NCI-H1105 (cell line): ENCODE measurements at places on chromosomes 6 and 20.

- DNase-seq, result no peak
Measured at GRCh38 chr6:72739368-72739779, 117.5 kb downstream of the KCNQ5 start.

DNA sequence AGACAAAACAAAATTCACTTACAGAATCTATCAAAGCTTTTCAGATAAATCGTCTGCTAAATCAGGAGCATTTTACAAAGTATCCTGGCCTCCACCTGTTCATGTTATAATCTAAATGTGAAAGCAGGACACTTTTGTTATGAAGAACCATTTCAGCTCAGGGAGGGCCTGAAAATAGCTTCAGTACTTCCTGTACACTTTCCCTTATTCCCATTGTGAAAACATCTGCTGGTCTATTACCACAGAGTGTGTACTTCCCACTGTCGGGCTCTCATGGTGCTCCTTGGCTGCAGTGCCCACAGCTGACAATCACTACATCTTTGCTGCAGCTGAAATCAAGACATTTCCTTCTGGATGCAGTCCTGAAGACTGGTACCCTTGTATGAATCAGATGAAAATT is 128.1 kb downstream of the OPRM1 start:
- DNase-seq, result no peak

DNA sequence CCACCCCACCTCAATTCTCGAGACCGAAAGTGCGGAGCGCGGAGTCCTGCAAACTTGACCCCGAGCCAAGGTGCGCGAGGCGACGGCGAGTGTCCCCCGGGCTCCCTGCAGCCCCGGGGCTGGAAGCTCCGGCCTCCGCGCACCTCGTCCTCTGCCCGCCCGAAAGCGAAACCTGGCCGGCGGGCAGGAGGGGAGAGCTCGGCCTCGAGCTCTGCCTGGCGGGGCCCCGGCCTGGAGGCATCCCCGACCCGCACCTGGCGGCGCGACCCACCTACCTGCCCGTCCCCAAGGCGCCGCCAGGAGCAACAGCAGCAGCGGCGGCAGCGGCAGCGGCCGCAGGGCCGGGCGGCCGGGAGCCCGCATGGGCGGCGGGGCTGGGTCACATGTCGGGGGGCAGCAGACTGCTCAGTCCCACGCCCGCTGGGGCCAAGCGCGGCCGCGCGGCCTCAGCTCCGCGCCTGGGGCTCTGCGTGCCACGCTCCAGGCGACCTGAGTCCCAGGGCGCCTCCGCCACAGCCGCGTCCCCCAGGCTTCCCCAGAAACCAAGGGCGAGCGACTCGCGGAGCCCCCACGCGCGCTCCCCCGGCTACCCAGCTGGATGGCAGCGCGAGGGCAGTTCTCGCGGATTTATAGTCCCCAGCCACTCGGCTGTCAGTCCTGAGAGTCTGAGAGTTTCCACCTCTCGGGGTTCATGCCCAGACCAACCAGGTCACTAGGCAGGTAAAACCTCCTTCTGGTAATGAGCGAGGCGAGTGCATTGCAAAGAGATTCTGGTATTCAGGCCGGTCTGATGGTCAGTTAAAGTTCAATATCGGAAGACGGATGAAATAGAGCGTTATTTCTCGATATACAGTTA is at the start of gene IL20RA:
Gene IL20RA, minus strand, starts transcription at position 600 of the 856 bp plus-strand sequence. Its CDS starts 237 bp downstream, at position 363.
- DNase-seq, result no peak

DNA sequence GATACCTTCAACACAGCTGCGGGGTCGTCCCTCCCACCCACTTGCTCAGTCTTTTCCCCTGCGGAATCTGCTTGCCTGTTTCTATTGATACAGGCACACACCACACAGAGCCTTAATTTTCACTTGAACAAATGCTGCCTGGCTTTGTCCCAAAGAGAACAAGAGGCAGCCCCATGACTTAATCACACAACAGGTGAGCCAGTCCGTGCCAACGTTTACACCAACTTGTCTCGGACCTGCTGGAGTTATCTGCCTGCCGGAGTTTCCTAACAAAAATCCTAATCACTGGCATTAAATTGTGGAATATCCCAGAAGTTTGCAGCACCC is 186.8 kb upstream of the RREB1 start:
- no peak for DNase-seq

DNA sequence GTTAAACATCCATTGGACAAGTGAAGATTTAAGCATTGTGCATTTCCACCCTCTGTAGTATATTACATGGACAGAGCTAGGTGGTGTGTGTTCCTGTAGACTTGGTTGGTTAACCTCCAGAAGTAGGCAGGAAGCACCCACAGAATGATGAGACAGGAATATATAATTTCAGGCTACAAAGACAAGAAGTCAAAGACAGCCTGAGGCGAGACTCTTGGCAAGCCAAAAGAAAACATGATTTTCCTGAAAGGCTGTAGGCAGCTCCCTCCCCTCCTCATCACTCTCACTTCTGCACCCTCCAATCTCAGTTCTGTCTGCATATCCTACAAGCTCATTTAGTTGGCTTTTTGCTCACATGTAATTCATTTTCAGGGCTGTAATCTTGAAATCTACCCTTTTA is 110.0 kb upstream of the SLC35B3 start:
- DNase-seq, result no peak

GRCh38 chr6:108009894-108010293 is 51.9 kb upstream of the SEC63 start:
- no peak for DNase-seq

DNA sequence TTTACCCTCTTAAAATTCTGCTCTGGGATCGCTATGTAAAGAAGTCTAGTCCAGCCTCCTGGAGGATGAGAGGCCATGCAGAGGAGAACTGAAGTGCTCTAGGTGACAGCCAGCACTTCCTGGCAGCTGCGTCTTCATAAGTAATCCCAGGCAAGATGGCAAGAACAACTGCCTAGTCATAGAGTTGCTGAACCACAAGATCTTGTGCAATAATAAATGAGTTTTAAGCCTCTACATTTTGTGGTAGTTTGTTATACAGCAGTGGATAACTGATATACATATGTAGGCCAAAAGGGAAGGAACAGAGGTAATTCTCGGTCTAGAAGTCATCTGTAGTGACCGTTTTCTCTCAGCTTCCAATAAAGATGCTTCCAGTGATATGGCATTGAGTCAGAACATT is 103.8 kb upstream of the FLRT3 start:
- no peak for DNase-seq

DNA sequence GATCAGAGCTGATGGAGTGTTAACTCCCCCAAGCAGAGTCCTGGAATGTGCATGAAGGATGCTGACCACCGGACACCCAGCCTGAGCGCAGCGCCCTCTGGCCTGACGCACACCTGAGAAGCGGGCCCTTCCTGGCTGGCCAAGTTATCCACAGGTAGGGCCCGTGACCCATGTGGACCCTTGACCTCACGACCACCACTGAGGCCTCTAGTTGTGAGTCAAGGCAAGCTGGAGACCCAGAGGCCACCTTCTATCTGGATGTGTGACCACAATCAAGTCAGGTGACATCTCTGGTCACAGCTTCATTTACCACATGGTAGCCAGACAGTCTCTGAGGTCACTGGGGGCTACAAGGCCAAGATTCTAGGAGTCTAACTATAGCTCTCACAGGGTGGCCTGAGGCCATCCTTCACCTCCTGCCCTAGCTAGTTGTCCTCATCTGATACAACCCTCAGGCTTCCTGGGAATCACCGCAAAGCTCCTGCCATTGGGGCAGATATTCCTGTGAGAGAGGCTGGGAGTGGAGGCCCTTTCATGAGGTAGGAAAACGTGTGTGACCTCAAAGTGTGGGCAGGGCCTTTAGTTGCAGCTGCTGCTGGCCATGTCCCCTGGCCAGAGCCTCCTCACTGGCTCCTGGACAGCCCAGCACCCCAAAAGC is 53.1 kb downstream of the DSTN start:
- no peak for DNase-seq

- DNase-seq, result no peak
Measured at GRCh38 chr20:64055396-64055892, 6.0 kb upstream of the SOX18 start.

- DNase-seq, result no peak
Measured at GRCh38 chr6:6728169-6728941, 139.8 kb downstream of the LY86 start.

- DNase-seq, result no peak
Measured at GRCh38 chr20:43185901-43186300, 3.8 kb downstream of the PTPRT start.

DNA sequence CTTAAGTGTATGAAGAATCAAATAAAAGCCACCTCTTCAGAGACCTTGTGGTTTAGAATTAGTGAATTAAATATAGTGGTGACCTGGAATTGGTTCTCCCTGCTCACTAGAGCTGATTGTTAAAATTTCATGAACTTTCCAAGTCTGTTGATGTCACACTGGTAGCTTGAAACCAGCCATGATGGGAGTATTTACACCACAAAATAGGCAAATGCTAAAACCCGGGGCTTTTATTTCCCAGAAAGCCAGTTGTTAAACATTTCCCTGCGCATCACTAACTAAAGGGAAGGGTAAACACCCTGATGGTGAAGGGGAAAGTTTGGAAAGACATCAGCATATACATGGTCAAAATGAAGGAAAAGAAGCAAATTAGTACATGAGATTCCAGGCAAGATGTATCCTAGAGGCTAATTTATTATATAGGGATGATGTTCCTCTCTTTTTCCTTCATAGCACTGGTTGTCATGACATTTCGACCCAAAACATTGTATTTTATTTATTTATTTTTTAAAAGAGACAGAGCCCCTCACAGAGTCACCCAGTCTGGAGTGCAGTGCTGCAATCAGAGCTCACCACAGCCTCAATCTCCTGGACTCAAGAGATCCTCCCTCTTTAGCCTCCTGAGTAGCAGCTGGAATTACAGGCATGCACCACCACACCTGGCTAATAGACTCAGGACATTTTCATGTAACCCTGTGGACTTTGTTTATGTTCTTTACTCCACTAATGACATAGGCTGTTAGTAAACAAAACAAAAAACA is 123.2 kb downstream of the RIN2 start:
- DNase-seq, result no peak

GRCh38 chr6:147131532-147132128 is 72.6 kb upstream of the STXBP5 start:
- DNase-seq, result no peak

- no peak for DNase-seq
Measured at GRCh38 chr6:118679327-118679901, 28.0 kb upstream of the CEP85L start.

DNA sequence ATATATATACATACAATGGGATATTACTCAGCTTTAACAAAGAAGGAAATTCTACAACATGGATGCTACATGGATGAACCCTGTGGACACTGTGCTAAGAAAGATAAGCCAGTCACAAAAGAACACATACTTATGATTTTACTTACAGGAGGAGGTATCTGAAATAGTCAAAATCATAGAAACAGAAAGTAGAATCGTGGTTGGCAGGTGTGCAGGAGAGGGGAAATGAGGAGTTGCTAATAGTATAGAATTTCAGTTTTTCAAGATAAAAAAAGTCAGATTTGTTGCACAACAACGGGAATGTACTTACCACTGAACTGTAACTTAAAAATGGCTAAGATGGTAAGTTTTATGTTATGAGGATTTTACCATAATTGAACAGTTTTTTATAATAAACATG is 706.3 kb downstream of the TFAP2A start:
- no peak for DNase-seq

GRCh38 chr6:133631421-133631820 is 257.5 kb upstream of the TCF21 start:
- DNase-seq, result no peak

DNA sequence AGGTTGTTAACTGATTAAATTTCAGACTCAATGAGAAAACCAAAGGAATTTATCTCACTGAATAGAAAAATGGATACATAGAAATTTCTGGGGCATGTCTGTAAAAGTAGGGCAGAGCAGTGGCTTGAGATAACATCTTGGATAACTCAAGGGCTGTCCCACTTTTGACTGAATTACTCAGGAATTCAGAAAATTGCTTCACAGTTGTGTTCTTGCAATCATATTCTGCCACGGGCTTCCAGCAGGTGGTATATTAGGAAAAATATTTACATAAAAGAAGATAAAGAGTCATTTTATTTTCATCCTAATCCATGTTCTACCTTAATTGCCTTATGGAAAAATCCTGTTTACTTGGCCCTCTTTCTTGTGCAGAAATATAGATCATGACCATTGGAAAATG is 156.4 kb upstream of the AKIRIN2 start:
- no peak for DNase-seq

DNA sequence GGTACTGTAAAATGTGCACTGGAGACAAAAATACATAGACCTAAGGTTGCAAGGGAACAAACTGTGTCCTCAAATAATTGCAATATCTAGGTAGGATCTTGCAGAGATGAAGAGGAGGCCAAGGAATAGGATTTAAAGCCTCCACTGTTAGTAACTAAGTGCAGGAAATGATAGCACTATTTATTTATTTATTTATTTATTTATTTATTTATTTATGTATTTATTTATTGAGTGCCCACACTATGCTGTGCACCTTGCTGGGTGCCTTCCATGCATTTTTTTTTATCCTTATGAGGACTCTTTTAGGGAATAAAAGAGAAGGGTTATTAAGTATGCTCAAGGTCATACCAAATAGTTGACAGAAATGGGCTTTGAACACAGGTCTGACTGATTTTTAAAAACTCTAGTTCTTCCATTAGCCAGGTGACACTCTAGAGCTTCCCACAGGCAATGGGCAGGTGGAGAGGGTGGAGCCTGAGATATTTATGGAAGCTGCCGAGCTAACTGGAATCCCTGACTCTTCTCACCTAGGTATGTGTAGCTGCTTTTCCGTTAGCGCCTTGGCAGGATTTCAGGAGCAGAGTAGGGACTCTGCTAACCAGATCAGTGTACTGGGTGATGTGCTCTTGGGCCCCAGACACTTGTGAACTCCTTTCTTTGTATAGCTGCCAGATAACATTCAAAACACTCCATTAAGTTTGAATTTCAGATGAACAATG is 12.8 kb upstream of the NUP153 start:
- peak; percentile 48 for DNase-seq

DNA sequence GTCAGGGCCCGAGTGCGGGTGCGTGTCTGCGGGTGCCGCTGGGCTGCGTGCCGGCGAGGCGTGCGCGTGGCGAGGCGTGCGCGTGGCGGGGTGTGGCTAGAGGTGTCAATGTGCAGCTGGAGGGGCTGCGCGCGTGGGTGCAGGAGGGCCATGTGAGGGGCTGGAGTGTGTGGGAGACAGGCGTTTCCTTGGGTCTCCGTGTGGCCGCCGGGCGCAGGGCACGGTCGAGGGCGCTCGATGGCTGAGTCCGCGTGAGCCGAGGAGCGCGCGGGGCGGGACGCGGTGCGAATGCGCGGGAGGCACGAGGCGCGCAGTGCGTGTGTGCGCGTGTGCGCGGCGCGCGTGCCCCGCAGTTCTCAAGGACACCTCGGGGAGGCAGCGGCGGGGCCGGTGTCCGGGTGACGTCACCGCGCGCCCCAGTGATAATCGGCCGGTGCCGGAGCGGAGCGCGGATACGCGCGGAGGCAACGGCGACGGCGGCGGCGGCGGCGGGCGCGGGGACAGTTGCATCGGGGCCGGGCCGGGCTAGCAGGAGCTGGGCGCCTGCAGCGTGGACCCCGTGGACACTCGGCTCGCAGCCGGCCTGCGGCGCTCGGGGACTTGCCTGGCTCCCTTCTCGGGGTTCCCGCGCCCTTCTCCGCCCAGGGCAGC is 38.7 kb downstream of the YTHDF1 start:
- no peak for DNase-seq

GRCh38 chr6:104633125-104633524 is 226.6 kb downstream of the HACE1 start:
- no peak for DNase-seq

DNA sequence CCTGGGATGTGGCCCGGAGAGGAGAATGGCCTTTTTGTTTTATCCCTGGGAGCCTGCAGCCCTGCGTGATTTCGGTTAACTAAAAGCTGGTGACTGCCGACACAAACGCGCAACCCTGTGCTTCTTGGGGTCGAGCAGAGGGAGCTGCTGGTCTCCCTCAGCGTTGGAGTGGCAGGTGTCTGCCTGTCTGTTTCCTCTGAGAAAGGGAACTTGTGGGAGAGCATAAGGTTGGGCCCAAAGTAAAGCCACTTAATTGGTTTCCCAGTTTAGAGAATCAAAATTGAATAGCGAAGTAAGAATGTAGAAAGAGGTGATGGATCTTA is 500 bp downstream of the LTV1 start:
- no peak for DNase-seq
